LoVo (cell line): ENCODE measurements at places on chromosomes 6 and 20.

GRCh38 chr6:98092331-98092730 lies 742.0 kb upstream of the POU3F2 start:
- no peak for DNase-seq

DNA sequence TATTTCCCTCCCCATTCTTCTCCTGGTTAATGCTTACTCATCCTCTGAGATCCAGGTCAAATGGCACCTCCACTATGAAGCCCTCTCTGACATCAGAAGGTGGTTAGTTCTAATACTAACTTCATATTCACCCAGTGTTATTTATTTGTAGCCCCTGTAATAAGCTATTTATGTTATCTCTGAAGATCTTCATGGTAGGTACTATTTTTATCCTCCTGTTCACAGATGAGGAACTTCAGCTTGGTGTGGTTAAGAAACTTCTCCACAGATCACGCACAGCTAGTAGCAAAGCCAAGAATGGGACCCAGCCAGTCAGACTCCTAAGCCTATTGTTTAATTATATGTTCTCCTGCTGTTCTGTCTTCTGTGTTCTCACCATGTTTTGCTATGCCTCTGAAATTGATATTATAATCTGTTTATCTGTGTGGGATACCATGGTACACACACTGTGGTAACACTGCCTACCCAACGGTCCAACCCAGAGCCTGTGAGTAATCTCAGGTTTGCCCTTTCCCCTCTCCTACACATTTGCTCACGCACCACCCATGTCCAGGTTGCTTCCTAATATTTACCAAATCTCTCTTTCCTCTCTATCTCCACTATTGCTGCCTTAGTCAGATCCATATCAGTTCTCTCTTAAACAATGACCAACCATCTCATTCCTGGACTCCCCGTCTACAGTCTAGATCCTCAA lies 98.4 kb downstream of the IPCEF1 start:
- no peak for DNase-seq

DNA sequence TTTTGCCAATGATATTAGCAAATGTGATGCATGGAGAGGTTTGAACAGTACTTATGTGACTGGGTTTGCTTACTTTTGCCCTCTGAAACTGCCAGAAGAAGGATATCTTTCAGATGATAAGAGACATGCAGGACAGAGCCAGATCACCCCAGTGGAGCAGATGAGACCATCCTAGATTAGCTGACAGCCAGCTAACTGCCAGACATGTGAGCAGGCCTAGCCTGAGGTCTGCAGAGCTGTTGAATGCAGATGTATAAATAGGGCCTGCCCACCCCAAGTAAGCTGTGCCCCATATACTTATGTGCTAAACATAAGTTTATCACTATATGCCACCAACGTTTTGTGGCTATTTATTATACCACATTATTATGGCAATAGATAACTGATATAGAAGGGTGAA lies 5.9 kb downstream of the ZSCAN31 start:
- DNase-seq = no peak

GRCh38 chr6:157605484-157605883 lies 217.6 kb upstream of the SNX9 start:
- DNase-seq = no peak

DNA sequence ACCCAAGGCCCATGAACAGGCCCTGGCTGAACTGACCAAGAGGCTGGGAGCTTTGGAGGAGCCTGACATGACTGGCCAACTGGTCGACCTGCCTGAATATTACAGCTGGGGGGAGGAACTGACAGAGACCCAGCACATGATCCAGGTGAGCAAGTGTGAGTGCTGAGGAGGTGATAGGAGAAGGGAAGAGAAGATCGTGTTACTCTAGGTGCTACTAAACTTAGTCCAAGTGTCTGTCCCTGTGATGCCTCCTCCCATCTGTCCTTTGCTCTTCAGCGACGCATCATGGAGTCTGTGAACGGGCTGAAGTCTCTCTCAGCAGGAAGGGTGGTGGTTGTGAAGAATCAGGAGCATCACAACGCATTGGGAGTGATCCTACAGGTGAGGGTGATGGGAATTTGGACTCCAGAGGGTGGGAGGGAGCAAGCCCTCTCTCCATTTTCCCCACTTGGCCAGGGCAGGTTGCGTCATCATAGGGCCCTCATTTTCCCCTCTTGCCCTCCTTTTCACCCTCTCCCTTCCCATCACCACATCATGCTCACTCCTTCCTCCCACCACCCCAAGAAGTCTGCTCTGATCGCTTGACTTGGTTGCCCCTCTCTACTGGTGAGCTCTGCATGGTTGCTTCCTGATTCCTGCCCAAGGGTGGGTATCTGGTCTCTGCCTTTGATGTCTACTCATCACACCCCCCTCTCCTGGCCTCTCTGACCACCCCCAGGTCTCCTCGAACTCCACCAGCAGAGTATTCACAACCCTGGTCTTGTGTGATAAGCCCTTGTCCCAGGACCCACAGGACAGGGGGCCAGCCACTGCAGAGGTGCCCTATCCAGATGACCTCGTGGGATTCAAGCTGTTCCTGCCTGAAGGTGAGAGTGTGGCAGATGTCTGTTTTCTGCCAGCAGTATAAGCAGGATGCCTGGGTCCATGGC lies 4.7 kb downstream of the DXO start:
- no peak for DNase-seq

DNA sequence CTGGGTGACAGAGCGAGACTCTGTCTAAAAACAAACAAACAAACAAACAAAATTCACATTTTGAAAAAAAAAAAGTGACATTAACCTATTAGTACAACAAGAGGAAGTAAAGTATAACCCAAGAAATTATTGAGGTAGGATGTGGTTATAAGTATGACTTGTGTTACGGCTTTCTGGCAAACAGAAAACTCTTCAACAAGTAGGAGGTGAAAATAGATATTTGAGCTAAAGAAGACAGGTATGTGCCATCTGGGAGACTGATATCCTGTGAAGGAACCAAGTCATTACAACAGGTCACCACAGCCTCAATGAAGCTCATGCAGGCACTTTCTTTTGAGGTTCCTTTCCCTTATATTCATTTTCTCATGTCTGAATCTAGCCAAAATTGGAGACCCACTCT lies 28.8 kb downstream of the TLDC2 start:
- no peak for DNase-seq

GRCh38 chr20:31720486-31721407 lies 1.9 kb downstream of the BCL2L1 start:
- DNase-seq = no peak

GRCh38 chr6:133368664-133369063 lies 127.5 kb downstream of the EYA4 start:
- DNase-seq = no peak

GRCh38 chr6:123940551-123940950 lies 136.9 kb downstream of the NKAIN2 start:
- no peak for DNase-seq

GRCh38 chr6:41536795-41537758 lies 9.1 kb upstream of the FOXP4 start:
- DNase-seq = peak; percentile 83

GRCh38 chr6:79134699-79135474 lies 56.8 kb upstream of the PHIP start:
- no peak for DNase-seq

- DNase-seq = no peak
These were observed 2.9 kb downstream of the PKIG start for GRCh38 chr20:44585057-44585963.

DNA sequence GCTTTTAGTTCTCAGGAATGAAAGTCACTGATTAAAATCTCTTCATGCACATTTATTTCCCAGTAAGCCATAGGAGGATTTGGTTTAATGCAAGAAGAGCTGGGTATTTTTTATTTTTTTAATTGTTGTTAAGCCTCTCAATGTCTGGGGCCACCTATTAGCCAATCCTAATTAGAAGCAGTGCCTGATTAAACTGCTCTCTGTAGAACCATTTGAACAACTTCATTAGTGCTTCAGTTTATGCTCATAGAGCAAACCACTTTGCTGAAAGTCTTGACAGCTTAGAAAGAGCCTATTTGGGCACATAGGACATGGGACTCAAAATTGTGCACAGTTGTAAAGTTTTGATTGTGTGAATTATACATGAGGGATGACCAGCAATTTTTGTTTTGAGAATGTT lies 548.9 kb downstream of the FRK start:
- DNase-seq = no peak

DNA sequence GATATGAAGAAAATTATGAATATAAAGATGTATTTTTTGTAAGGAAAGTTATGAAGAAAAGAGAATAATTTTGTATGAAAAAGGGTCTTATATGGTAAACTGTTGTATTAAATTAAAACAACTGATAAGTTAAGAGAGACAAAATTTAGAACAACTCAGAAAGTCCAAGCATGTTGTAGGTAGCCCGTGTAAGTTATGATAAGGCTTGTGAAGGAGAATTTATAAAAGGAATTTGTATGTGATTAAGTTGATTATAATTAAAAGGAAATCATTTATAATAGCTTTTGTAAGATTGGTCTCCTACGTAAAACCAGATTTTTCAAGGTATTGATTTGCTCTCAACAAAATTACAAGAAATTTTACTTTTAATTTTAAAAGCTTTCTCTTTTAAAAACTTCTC lies 1579.3 kb downstream of the HACE1 start:
- DNase-seq = no peak

DNA sequence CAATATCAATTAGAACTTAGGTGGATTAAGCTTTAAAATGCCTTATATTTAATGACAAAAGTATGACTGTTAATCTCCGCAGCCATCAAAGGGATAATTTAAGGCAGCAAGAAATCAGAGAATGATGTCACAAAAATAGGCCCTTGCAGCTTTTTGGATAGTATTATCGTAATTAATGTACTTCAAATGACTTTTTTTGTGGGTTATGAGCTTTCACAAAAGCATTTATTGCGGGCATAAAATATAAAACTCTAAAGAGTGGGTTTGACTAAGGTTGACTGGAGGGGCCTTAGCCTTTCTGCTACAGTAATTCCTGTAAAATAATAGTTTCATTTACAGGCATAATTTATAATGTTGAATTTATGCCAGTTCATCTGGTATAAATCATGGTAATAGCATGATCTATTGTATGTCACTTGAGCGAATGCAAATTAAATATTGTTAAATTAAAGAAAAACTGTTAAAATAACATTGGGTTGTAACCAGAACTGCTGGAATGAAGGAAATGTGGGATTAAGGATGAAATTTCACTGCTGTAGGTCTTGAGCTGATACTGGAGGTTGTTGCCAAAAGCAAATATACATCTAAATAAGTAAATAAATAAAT lies 78.5 kb upstream of the ZFP64 start:
- DNase-seq = no peak

DNA sequence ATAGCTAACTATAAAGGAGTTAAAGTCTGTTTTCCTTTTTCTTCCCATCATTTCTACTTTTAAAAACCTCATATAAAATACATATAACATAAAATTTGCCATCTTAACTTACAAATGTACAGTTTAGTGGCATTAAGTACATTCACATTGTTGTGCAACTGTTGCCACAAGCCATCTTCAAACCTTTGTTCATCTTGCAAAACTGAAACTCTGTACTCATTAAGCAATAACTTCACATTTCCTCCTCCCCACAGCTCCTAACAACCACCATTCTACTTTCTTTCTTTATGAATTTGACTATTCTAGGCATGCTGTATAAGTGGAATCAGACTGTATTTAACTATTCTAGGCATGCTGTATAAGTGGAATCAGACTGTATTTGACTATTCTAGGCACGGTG lies 4.5 kb downstream of the CCDC170 start:
- no peak for DNase-seq

- DNase-seq = no peak
These were observed 163.3 kb downstream of the CD83 start for GRCh38 chr6:14280766-14281293.

DNA sequence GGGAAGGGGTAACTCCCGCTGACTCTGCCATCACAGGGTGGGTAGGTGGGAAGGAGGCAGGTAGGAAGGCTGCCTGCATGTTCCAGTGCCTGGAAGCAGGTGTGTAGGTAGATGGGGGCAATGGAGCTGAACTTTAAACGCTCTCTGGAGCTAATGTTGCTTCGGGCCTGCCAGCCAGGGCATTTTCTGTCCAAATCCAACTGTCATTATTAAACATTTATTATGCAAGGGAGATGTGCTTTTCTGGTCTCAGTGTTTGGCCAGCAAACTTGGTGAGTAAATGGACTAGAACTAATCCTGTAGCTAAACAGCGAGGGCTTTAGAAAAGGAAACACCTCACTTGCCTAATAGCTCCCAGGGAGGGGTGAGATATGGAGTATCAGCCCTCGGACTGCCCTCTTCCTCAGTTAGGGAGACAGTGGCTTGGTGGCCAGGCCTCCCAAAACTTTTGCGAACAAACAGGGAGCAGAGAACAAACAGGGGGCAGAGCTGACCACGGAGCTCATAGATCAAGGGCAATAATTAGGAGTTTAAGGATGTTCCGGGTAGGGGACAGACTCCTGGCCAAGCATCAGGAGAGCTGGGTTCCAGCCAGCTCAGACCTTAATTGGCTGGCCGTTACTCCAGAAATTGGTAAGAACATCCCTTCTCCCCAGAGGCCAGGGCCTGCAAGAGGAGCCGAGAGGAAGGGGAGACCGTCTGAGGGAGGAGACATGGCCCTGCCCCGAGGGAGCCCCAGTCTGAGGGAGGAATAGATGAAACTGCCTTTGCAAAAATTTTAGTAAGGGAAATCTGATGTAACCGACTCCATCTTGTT lies 131.1 kb downstream of the VEGFA start:
- DNase-seq = no peak

- peak; percentile 56 for DNase-seq
These were observed 8.4 kb downstream of the CDKN1A start for GRCh38 chr6:36686668-36687513.

GRCh38 chr6:112218563-112218962 lies 35.8 kb downstream of the LAMA4 start:
- peak; percentile 36 for DNase-seq

GRCh38 chr6:143528164-143528811 lies 16.8 kb upstream of the FUCA2 start:
- DNase-seq = no peak

DNA sequence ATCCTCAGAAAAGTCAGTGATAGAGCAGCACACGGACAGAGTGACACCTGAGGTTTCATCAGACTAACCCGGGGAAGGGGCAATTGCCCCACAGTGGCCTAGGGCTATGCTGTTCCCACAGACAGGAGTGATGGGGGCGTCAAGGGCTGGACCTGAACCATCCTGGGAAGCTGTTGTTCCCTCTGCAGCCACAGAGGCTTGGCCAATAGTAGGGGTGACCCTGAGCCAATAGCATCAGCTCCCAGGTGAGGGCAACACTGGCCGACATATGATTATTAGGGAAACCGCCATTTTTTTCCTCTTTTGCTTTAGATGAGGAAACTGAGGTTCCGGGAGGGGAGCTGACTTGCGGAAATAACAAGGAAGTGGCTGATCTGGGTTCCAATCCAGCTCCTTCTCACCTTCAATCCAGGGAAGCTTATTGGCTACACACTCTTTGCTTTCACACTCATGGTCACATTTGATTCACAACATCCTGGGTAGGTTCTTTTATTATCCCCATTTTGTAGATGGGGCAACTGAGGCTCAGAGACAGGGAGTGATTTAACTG lies 126.0 kb downstream of the BMP7 start:
- no peak for DNase-seq

- DNase-seq = peak; percentile 70
These were observed 137.6 kb downstream of the ZDHHC14 start for GRCh38 chr6:157518397-157519250.

GRCh38 chr20:63498960-63499337 lies at the start of gene EEF1A2:
Gene EEF1A2 (minus strand): TSS chr20:63499083. CDS start chr20:63497763, 1,320 bp downstream.
- peak; percentile 43 for DNase-seq
